Right lobe of liver (tissue), 6 donors: ENCODE measurements at places on chromosomes 7 and 10.

DNA sequence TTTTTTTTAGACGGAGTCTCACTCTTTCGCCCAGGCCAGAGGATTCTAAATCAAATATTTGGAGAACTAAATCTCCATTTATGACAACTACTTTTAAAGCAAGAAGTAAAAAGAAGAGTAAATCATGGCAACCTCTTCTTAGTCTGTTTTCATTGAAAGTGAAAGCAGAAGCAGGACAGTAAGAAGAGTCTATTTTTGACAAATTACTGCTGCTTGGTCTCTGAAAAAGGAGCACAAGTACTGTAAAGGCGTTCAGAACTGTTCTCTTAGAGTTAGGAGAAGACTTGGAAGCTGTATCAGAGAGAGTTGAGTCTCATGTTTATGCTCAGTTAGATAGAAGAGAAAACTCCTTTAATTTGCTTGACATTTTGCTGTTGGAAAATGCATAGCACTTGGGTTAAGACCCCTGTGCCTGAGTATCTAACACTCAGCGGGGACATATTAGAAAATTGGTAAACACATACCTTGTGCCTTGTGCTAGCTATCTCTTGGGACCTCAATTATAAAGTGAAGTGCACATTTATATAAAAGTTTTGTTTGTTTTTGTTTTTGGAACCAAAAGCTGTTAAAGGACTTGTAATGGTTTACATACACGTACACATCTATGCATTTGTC, 433.0 kb downstream of the ANKRD7 start:
- no peak for DNase-seq

- DNase-seq, result no peak
These were observed 136.5 kb upstream of the ETV1 start for GRCh38 chr7:14125998-14126397.

- DNase-seq, result no peak
These were observed 8.7 kb downstream of the TMEM209 start for GRCh38 chr7:130196476-130196875.

DNA sequence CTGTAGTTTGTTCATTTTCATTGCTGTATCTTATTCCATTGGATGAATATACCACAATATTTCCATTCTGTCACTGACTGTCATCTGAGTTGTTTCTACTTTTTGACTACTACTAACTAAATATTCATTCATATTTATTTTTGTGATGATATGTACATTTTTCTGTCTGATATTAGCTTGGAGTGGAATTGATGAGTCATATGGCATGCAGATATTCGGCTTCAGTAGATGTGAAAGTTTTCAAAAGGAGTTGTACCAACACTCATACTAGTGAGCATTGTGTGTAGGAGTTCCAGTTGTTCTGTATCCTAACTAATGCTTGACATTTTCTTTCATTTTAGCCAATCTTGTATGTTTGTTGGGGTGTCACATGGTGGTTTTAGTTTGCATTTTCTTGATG, 7.7 kb downstream of the RUNDC3B start:
- DNase-seq, result no peak

- no peak for DNase-seq
These were observed 46.5 kb upstream of the IL6 start for GRCh38 chr7:22680482-22680911.

GRCh38 chr7:149043936-149044335, 15.6 kb upstream of the PDIA4 start:
- DNase-seq, result no peak

GRCh38 chr7:126606331-126606730, 646.4 kb downstream of the GRM8 start:
- no peak for DNase-seq

DNA sequence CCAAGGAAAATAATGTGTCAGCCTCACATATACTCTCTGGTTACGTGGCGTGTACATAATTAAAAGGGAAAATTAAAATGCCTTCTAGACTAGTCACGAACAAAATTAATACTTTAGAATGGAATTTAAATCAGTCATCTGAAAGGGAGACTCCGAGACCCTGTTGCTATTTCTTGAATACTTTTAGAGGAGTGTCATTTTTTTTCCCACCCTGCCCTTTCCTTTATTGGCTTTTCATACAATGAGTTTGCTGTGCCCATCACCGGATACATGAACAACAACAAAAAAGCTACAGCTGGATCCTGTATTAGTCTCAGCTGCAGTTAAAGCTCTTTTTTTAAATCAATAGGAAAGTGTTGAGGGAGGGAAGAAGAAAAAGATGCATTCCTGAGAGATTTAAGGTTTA, 20.1 kb downstream of the CYTH3 start:
- no peak for DNase-seq

GRCh38 chr10:131920693-131921092, 19.9 kb downstream of the PPP2R2D start:
- no peak for DNase-seq

GRCh38 chr7:47465191-47465590, 116.7 kb downstream of the TNS3 start:
- no peak for DNase-seq

- no peak for DNase-seq
These were observed 108.3 kb downstream of the UPF2 start for GRCh38 chr10:11934262-11934661.

DNA sequence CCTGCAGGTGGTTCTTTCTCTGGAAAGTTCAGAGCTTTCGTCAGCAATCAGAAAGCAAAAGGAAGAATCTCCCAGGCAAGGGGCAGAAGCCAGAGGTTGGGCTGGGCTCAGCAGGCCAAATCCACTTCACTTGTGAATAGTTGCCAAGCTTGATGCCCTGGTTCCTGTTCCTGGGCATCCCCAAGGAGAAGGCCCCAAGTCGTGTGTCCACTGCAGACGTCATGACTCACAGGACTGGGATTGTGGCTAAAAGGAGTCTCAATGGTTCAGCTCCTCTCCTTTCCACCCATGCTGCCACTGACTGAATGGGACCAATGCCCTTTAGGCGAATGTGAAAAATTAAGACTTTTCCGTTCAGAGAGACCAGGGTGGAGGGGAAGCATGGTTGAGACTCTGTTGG, 38.6 kb upstream of the TRIM8 start:
- DNase-seq, result no peak

DNA sequence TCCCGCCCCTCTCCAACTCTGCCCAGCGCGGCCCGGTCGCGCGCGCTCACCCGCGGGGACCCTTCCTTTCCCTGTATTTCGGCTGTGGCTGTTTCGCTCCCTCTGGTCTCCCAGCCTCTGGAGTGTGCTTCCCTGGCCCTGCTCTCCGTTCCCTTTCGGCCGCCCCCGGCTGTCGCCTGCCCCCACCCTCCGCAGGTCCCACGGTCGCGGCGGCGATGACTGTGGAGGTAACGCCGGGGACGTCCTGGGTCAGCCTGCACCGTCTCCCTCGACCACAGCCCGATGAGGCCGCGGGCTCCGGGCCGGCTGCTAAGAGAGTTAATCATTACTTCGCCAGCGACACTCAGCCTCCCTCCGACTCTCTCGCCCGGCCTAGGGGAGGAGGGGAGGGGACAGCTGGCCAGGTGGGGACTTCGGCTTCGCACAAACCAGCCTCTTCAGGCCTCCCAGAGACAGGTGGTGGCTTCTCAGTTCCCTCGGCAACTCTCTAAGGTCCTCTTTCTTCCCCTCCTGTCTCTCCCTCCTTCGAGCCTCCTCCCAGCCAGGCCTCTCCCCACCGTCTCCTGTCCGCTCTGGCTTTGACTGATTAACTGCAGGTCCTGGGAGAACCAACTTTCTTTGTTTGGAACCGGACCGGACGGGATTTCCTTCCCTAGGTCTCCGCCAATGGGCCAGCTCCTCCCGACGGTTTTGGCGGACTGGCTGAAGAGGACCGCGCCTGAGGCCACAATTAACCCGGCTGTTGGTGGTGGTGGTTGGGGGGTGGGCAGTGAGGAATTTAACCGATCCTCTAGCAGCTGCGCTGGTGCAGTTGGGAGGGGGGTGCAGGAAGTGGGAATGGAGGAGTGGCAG, 5.6 kb upstream of the PAX2 start:
- no peak for DNase-seq

DNA sequence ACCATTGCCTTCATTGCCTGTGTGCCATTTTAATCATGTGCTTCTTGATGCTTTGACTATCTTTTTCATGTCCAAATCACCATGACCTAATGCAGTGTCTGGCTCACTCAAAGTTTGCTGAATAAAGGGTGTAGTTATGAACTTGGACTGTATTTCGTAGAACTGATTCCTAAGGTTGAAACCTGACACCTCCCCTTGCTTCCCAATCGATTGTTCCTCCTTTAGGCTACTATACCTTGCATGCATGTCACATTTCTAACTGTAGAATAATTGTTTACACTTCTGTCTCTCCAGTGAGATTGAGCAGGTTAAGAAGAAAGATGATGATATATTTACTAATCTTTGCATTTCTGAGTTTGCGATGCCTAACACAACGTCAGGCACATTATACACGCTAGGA, 41.0 kb upstream of the CDK1 start:
- no peak for DNase-seq

GRCh38 chr7:18400726-18401125, 94.8 kb upstream of the HDAC9 start:
- DNase-seq, result no peak

- DNase-seq, result no peak
These were observed 291.6 kb upstream of the MKI67 start for GRCh38 chr10:128417826-128418225.

DNA sequence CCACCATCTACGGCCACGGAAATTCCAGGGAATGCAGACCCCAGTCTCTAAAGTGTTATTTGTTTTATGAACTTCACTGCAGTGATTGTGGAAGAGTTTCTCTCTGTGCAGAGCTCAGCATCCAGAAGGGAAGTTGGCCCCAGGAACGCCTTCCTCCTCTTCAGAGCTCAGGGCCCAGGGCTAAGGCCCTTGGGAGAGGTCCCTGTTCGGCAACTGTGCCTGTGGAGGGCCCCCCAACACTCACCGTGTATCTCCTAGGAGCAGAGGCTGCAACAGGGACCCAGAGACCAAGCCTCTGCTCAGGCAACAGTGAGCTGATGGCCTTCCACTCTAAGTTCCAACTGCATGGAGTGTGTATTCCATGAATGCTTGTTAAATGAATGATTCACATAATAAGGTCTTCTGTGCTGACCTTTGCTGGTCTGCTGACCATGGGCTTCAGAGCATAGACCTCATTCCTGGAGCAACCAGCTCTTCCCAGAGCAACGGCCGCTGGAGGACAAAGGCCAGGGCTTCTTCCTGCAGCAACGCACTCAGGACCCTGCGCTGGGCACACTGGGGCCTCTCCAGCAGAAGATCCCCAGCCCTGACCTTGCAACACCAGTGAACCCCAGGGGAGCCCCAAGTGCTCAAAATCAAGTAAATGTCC, 7.7 kb downstream of the DIP2C start:
- DNase-seq, result no peak

DNA sequence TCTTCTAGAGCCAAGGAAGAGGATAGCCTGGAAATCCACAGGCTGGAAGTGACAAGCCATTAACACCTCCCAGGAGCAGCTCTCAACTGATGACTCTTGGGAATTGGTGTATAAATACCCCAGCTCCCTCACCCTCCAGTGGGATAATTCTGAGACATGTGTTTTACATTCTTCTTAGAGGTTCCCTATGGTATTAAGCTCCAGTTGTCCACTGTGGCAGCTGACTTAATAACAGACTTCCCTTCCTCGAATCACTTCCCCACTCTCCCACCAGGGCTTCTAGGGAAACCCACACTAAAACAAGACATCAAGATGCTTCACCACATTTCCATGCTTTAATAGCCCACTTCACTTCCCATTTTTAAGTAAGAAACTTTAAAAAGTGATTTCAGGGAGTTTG, 47.2 kb downstream of the FAM107B start:
- DNase-seq, result no peak

GRCh38 chr10:71888623-71889387, 37.8 kb upstream of the PSAP start:
- peak; percentile 83 for DNase-seq

- DNase-seq, result no peak
These were observed 86.5 kb downstream of the HERC4 start for GRCh38 chr10:67988606-67989005.

DNA sequence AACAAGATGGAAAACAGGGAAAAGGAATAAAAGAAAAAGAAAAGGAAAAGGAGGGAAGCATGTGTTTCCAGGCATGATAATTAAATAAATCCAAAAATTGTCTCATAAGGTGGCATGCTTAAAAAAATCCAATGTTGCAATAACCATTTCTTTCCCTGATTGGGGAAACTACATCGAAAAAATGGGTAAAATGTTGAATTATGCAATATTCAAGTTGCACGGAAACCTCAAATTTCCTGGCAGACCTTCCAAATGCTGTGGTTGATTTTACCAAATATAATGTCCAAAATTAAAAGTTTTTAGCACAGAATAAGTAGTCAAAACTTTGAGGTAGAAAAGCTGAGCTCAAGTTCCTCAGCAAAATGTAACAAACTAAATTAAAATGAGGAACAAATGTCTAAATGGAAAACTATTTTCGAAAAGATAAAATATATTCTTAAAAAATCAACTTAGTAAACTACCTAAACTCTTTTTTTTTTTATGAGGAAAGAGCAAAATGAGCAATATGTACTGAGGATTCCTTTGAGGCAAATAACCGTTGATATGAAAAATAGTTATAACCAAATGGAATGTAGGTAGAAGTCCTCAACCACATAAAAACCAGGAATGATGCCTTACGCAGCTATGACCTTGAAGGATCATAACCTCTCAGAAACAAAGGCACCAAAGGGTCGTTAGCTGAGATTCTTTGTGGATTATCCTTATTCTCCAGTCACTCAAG, 52.6 kb downstream of the MACC1 start:
- no peak for DNase-seq

GRCh38 chr7:57789130-57789529, 339.2 kb downstream of the ZNF716 start:
- DNase-seq, result no peak

DNA sequence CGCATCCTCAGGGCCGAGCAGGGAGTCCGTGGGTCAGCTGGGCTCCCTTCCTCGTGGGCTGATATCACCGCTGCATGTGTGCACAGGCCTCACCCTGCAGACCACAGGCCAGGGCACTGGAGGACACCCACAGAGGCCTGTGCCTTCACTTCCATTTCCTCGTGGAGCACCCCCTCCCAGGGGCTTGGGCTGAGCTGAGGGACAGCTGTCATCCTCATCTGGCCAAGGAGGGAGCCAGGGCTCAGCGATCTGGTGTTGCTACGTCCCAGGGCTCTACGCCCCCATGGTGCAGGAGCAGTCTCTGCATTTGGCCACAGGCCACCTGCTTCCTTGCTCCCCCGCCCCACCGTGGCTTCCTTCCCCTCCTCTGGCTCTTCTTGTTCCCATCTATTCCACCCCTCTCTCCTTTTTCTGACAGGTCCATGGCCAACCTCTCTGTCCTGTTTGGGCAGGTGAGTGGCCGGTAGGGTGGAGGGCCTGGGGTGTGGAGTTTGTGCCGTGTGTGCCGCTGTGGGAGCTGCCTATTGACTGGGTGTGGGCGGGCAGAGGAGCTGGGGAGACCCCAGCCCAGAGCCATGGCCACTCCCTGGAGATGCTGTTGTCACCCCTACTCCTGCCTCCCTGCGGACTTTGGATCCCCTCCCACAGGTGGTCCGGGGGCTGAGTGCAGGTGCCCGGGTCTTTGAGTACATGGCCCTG, 8.3 kb upstream of the ASIC3 start:
- no peak for DNase-seq
